ENCODE measurements at places on chromosomes 13 and 19.

DNA sequence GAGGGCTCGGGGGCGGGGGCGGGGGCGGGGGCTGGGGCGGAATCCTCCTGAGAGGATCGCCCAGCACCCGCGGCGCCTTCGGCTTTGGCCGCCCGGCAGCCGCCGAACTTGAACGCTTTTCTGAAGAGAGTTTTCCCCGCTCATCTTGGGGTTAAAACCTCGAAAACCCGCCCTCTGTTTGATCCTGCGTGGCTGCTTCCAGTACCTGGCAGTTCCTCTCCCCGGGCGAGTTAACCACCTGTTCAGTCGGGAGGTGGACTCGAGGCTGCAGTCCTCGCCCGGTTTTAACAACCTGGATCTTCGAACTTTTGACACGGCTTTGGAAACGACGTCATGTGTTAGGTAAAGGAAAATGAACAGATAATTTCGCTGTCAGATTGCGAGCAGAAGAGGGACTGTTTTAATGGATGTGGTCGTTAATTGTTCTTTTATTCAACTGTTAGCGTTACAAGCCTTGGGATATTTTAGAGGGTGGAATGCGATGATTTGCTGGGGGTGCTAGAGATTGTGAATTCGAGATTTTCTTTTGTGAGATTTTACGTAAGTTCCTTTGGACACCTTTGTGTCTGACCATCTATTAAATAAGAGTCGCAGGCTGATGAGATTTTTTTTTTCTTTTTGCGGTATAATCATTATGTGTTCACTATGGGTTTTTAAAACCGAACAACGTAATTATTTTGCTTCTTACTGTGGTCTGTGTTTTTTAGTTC, 1.0 kb downstream of the FNDC3A start:
- DNase-seq: no peak

GRCh38 chr19:54178581-54179261, 5.8 kb upstream of the TMC4 start:
- DNase-seq: peak; percentile 29

GRCh38 chr13:34944751-34945150, 2.7 kb downstream of the NBEA start:
- DNase-seq: no peak

GRCh38 chr19:5142725-5143097, 173.8 kb downstream of the KDM4B start:
- no peak for DNase-seq

GRCh38 chr13:42109957-42110356, 61.5 kb downstream of the DGKH start:
- DNase-seq: no peak

- no peak for DNase-seq
These were observed 17.8 kb upstream of the UPF3A start for GRCh38 chr13:114263578-114263977.
